Kidney capillary endothelial cell (primary cell): ENCODE measurements at places on chromosomes 16 and 17.

DNA sequence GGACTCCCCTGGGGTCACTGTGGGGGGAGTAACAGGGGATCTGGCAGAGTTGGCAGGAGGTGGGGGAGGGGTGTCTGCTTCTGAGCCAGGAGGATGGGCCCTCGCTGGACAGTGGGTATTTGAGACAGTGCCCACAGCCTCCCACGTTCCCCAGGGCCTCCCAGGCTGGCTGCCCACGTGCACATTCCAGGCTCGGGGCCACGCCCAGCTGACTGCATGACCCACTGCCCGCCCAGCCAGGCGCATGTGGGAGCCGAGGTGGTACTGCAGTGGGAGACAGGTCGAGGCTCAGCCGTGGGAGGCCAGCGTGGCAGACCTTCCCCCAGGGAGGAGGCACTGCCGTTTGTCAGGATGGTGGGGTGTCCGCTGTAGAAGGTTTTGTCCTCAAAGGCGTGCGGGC lies 38.8 kb downstream of the BAHCC1 start:
- DNase-seq, result no peak

- peak; percentile 23 for DNase-seq
These were observed 16.1 kb downstream of the KCNJ16 start for GRCh38 chr17:70091005-70091568.

GRCh38 chr17:42704490-42704836 lies 22.1 kb downstream of the CNTNAP1 start:
- DNase-seq, result no peak

- no peak for DNase-seq
These were observed 2.7 kb downstream of the PPP1R1B start for GRCh38 chr17:39629494-39629880.

- DNase-seq, result no peak
These were observed 2.1 kb downstream of the SYT17 start for GRCh38 chr16:19170043-19170655.

GRCh38 chr16:70573451-70574121 lies 50.0 kb downstream of the SF3B3 start:
- peak; percentile 98 for DNase-seq

DNA sequence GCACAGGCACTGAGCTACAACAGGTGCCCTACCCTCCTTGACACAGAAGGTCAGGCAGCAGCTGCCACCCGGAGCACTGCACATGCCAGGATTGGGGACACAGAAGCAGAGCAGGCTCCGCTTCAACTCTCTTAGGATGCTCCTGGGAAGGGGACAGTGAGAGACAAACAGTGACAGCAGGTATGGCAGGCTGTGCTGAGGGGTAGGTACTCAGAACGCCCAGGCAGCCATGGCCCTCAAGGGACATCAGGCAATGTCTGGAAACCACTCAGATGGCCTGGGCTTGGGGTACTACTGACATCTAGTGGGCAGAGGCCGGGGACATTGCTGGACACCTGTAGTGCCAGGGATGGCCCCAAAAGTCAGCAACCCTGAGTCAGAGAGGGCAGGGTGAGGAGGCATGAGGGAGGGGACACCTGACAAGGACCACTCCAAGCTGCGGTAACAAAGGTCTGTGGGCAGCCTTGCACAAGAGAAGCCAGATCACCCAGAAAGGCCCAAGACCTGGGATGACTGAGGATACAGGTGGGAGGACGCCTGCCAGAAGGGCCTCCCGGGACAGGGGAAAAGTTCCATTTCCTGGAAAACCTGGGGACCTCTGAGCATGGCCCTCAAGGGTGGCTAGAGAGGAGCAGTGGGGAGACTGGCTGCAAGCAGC lies 21.2 kb downstream of the PEMT start:
- DNase-seq, result peak; percentile 10

DNA sequence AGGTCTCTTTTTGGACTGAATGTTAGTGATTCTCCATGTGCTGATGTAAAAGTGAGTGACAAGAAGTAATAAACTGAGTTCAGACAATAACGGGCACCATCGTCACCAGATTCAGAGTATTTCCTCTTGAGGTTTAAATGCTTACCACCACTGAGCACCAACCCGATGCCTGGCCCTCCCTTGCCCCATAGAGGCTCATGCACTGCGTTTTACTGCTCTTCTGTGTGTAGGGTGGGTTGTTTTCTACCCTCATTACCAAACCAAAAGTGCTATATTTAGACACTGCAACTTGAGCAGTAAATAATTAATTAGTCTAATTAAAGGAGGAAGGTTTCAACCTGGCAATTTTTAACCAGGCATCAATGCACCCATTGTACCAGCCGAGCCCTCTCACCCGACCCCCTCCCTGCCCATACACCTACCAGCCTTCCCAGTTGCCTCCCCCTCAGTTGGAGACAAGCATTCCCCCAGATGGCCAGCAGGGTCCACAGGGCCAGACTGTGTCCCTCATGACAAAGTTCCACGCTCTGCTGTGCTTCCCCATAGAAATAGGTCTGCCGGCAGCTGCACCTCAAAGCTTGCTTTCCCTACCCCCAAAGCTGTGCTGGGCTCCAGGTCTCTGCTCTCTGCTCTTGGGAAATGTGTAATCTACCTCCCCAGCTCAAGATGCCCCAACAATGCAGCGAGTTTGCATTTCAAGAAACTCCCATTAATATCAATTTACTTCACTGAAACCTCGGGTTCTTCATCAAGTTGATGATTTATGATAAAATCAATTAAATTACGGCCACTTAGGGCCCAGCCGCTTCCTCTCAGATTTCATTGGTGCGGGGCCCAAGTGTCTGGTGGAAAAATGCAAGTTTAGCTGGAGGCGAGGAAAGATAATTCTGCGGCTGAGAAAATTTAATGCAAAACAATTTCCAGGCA lies 16.0 kb downstream of the HOXB4 start:
- no peak for DNase-seq

DNA sequence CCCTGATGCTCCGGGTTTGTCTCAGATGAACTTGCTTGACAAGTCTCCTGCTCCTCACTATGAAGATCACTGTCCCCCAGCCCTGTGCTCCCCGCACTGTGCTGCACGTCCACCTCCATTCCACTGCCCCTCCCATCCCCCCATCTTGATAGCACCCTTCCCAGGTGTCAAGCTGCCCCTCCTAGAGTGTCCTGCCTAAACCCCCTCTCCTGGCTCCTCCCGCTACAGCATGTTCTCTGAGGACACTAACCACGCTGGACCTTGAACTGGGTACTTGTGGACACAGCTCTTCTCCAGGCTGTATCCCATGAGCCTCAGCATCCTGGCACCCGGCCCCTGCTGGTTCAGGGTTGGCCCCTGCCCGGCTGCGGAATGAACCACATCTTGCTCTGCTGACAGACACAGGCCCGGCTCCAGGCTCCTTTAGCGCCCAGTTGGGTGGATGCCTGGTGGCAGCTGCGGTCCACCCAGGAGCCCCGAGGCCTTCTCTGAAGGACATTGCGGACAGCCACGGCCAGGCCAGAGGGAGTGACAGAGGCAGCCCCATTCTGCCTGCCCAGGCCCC lies 18.5 kb downstream of the DEXI start:
- no peak for DNase-seq

DNA sequence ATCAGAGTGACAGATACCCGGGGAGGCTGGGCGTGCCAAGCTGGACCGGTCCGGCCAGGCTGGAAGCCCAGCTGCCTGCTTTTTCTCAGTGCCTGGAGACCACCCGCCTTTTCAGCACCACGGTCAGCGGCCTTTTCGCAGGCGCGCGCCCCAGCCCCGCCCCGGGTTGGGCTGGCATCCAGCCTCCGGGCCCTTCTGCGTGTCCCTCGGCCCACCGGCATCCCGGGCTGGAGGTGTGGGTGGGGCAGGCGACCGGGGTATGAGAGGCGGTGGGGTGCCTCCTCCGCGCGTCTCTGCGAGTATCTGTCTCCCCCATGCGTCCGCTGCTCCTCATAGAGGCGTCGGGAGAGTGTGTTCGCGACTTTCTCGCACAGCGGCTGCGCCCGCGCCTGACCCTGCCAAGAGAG lies 102.5 kb downstream of the MRM1 start:
- peak; percentile 23 for DNase-seq

DNA sequence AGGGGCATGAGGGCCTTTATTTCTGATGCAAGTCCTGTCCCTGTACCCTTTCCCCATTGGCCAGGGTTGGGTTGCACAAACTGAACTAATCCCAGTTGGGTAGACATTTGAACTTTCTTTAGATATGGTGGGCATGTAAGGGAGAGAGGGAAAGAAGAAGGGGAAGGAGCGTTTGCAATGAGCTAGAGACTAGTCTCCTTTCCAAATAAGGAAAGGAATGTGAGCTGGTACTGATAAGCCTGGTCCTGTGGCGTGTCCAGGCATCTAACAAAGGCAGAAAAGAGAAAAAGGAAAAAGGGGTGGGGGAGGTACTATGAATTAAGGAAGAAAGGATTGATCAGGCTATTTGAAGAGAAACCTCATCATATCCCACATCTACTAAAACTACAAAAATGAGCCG lies 20.3 kb downstream of the CHMP6 start:
- DNase-seq, result no peak

DNA sequence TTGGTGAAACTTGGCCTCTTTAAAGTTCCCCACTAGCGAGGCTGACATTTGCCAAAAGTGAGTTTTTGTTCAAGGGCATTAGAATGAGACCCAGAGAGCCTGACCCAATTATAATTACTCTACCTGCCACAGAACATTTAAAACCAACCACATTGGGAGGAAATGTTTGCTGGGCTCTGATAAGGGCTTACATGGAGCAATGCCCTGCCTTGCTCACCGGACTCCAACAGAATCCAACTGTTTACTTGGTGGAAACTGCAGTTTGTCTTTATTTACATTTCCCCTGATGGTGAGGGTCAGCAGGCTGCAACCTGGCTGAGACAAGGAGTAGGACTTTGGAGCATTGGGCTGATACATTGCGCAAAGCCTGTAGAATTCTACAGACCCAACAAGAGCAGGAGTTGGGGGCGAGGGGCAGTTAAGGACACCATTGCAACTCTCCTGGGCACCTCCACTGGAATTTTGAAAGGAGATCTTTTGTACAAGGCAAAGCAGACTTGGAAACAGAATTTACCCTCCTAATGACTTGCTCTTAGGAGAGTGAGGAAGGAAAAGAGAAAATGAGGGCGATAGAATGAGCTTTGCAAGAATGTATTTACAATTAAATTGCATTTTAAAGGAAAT lies 368.6 kb downstream of the SHISA9 start:
- DNase-seq, result no peak

GRCh38 chr17:77834170-77835115 lies 124.1 kb upstream of the TNRC6C start:
- DNase-seq, result peak; percentile 21

GRCh38 chr17:14161419-14161818 lies 75.2 kb downstream of the CDRT15 start:
- no peak for DNase-seq

DNA sequence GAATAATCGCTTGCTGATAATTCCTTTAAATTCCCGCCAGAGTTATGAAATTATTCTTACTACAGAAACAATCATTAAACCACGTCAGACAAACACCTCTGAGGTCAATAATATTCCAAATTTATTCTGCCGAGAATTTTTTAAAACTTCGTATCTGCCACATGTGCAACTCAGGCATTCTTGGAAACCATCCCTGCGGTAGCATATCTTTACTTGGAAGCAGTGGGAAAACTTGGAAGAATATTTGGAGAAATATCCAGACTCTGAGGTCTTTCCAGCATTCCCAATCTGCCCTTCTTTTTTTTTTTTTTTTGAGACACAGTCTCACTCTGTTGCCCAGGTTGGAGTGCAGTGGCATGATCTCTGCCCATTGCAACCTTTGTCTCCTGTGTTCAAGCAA lies 2.0 kb upstream of the CCL11 start:
- no peak for DNase-seq

DNA sequence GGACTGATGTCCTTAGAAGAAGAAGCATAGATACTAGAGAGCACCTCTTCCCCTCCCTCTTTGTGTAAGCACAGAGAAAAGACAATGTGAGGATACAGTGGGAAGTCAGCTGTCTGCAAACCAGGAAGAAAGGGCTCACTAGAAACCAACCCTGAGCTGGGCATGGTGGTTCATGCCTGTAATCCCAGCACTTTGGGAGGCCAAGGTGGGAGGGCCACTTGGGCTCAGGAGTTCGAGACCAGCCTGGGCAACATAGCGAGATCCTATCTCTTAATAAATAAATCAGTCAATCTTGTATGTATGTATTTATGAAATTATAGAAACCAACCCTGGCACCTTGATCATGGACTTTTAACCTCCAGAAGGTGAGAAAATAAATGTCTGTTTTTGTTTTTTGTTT lies 118.3 kb downstream of the NPIPB5 start:
- DNase-seq, result no peak

DNA sequence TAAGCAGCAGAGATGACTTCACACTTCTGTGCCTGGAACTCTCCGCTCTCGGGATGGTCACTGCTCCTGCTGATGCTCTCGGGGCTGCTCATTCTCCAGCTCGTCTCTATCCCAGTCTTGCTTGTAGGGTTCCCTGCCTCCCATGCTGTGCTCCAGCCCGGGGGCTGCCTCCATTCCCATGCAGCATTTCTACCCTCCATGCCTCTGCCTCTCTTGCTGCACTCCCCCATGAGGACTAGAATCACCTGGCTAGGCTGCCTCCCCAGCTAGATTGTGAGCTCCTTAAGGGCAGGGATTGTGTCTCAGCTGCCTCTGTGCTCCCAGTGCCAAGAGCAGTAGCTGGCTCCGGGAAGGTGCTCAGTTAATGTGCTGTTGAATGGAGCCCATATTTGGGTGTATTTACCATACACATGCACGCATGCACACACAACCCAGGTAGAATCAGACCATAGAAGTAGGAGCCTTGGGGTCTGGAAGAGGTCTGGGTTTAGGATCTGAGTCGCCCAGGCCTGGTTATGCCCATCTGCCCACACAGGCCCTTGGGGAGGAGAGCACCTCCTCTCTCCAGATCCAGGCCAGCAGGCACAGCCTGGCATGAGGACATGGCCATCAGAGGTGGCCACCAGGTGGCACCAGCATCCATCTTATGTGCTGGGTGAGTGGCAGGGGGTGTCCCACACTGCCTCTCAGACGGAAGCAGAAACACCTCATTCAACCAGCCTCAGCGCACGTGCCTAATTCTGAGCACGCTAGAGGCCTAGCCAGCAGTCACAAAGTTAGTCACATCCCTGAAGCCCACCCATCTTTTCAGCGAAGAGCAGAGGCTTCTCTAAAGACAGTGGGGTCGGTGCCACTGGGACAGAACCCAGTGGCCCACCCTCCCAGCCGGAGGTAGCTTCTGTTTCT lies 9.3 kb downstream of the GIT1 start:
- no peak for DNase-seq

- DNase-seq, result no peak
These were observed 96.3 kb downstream of the GSG1L start for GRCh38 chr16:27967169-27967568.

GRCh38 chr17:82524540-82524939 lies 5.0 kb downstream of the FOXK2 start:
- DNase-seq, result no peak

DNA sequence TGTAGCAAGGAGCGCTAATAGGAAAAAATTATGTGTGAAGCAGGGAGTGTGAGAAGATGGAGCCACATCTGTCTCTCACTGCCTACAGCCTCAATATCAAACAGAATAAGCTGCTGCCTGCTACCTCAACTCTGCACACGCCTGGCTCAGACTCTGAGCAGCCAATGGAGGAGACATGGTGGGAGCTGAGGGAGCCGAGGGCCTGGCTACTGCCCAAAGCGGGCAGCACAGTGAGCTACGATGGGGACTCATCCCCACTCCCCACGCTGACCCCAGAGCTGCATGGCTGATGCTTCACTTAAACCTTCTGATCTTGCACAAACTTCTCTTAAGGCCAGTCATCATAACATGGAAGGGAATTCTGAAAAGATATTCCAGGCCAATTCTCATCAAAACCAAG lies 11.1 kb upstream of the FLYWCH2 start:
- DNase-seq, result no peak
